GM12864 (cell line): ENCODE measurements at places on chromosomes 2 and 18.

GRCh38 chr2:240916571-240917008 lies 10.5 kb downstream of the CROCC2 start:
- no peak for DNase-seq

DNA sequence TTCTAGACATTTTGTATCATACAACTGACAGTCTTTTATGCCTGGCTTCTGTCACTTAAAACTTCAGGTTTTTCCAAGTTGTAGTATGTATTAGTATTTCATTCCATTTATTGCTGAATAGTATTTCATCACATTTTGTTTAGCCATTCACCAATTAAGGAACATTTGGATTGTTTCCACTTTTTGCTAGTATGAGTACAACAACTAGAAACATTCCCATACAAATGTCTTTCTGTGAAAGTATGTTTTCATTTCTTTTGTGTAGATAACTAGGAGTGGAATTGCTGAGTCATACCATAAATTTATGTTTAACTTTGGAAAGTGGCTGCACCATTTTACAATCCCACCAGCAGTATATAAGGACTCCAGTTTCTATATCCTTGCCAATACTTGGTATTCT lies 135.9 kb downstream of the ATAD2B start:
- no peak for DNase-seq

DNA sequence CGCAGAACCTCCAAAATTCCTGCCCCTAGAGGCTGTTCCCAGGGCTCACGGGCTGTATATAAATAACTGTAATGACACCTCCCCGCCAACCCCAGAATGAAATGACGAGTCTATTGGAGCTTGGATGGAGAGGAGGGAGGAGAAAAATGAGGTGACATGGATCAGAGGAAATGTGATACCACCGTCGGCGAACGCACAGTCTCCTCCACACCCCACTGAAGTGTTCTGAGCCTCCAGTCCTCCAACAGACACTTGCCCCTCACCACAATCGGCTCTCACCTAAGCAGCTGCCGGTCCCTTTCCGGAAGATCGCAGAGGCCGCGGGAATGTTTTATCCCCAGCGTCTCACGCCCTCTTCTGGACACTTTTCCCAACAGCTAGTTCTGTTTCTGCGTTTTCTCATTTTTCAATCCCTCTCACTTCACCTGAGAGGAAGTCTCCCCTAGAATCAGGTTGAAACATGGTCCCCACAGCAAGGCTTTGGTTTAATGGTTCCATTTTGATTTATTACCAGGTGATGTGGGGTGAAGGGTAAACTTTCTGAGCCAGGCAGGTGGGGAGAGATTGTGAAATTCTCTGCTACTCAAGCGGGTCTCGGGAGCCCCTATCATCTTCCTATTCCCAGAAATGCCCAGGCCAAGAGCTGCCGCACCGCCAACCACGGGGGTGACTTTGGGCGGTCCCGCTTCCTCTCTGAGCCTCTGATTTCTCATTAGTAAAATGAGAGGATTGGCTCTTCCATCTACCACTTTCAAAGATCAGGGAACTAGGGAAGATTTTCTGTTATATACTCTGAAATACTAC lies 9.1 kb upstream of the MYO5B start:
- DNase-seq: no peak

GRCh38 chr2:46134531-46135227 lies 162.5 kb upstream of the EPAS1 start:
- no peak for DNase-seq

DNA sequence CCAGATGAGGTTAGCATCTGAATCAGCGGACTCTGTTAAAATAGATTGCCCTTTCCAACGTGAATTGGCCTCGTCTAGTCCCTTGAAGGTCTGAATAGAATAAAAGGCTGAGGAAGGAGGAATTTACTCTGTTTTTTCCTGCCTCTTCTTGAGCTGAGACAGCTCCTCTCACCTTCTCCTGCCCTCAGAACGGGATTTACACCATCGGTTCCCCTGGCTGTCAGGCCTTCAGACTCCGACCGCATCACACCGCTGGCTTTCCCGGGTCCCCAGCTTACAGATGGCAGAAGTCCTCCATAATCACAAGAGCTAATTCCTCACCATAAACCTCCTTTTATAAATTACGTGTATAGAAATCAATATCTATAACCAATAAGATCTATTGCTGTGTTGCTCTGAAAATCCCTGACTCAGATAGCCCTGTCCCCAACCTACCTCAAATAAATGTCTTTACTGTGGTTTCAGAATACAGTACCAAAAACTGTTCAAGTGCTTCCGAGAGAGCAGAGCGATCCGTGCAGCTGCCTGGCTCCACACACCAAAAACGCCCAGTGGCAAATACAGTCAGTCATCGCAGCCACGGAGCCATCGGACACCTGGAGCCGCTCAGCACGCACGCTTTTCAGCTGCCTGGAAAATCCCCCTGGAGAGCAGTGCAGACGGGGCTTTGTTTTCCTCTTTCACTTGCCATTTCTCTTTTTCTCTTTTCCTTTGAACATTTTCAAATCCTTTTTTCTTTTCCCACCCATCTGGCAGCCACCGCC lies 196.9 kb downstream of the NRP2 start:
- no peak for DNase-seq

GRCh38 chr2:47036489-47036769 lies 118.7 kb downstream of the STPG4 start:
- DNase-seq: no peak

GRCh38 chr18:6004119-6004518 lies 108.8 kb upstream of the TMEM200C start:
- no peak for DNase-seq

- no peak for DNase-seq
Measured at GRCh38 chr2:50345701-50346591, 686.0 kb downstream of the NRXN1 start.

DNA sequence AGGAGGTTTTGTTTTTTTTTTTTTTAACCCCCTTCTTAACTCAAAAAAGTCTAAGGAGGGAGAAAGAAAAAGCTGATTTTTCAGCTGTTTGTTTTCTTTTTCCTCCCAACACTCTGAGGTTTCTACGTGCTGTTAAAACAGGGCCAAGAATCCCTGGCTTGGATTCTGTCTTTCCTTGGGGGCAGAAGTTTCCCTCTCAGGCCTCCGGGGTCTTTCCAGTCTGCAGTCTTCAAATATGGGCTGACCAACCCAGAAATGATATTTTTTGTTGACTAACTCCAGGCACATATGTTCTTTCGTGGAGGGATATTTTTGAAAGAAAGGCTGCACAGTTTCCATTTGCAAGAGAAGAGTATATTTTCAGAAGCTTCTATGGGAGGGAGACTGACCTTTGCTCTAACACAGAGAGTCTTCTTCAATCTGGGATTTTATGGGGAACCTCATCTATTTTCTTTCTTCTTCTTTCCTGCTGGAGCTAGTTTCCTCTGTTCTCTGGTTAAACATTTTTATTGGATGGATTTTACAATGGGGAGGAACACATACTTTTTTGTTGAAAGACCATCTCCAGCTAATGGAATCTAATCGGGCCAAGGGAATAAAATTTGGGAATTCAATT lies 93.3 kb upstream of the SPRED2 start:
- no peak for DNase-seq

GRCh38 chr2:54483426-54483825 lies 27.3 kb downstream of the SPTBN1 start:
- DNase-seq: no peak

DNA sequence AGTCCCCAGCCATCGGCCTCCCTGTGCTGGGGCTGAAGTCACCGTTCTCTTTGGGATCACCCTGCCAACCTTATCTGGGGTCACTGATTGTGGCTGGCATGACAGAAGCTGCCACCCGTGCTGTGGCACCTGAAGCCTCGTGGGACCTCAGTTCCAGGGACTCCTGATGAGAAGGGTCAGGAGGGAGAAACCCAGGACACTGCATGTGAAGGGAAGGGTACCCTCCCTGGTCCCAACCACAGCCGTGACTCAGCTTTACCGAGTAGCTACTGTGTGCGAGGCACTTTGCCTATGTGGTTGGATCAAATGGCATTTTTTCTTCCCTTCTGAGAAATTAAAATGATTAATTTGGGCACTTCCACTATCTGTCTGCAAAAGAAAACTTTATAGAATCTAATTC lies 64.4 kb downstream of the SP110 start:
- DNase-seq: no peak

- no peak for DNase-seq
Measured at GRCh38 chr2:222621893-222622292, 34.0 kb downstream of the FARSB start.

GRCh38 chr2:53913721-53914120 lies 54.0 kb upstream of the GPR75 start:
- no peak for DNase-seq

- DNase-seq: no peak
Measured at GRCh38 chr2:120736202-120736623, 545 bp downstream of the GLI2 start.

DNA sequence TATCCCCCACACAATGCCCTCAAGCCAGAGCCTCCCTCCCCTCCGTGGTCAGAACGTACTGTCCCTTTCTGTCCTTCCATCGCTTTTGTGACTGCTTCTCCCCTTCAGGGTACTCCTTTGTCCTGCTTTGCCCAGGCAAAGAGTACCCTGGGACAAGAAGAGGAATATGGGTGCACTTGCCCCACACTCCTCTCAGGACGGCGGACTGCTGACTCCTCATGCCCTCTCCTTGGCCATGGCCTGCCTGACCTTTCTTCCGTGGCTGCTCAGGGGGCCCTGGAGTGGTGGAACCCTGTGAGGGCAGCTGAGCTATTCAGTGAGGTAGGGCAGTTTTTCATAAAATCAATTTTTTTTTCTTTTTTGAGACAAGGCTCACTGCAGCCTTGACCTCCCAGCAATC lies 18.7 kb downstream of the C2orf74 start:
- no peak for DNase-seq

DNA sequence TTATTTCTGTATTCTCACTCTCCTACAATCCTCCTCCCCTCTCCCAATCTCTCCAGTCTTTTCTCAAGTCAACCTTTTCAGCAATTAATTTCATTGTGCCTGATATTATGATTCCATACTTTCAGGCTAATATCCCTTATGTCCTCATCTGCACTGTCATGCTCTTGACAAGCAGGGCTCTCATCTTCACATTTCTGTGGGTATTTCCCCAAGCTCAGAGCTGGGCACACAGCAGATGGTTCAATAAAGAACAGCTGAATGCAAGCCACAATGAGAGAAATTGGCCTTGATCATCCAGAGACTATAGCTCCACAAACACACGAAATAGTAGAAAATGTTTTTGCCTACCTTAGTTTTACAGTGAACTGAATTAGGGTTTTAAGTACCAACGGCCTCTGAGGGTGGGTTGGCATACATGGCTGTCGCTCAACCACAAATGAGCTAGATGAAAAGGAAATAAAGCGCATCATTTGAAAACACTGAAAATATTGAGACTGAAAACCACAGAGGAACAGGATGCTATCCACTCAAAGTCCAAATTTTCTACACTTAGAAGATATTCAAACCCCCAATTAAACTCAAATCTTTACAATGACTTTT lies 47.5 kb upstream of the STAT1 start:
- no peak for DNase-seq

GRCh38 chr18:79393635-79394533 lies 1.8 kb upstream of the NFATC1 start:
- no peak for DNase-seq

- DNase-seq: no peak
Measured at GRCh38 chr2:240613781-240614180, 11.5 kb upstream of the GPR35 start.

GRCh38 chr2:74001121-74001520 lies 16.4 kb downstream of the TET3 start:
- DNase-seq: no peak

DNA sequence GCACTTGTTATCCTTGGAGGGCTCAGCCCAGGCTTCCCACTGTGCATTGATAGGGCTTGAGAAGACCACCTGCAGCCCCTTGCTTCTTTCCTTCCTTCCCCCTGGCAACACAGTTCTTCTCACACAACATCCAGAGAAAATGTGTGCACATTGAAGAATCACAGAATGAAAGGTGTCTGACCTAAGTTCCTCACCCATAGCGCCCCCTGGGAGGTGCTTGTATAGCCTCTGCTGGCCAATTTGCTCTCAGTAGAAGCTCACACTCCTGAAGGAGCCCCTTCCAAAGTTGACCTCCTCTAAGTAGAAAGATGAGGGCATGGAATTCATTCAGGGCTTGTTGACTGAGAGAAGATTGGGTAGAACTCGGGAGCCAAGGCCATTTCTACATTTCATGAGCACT lies 758.4 kb upstream of the KLHL29 start:
- DNase-seq: no peak

DNA sequence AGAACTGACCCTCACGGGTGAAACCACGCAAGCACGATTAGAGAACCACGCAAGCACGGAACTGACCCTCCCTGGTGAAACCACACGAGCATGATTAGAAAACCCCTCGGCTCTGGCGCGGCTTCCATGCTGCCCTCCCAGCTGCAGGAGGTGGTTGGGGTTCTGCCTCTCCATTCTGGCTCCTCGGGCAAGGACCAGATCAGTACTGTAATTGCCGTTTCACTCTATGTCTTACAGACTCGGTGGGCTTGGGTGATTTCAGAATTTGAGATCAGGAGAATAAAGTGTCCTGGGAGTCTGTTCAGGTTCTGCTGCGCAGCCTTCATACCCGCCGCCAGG lies 58.3 kb upstream of the KCNG2 start:
- no peak for DNase-seq

DNA sequence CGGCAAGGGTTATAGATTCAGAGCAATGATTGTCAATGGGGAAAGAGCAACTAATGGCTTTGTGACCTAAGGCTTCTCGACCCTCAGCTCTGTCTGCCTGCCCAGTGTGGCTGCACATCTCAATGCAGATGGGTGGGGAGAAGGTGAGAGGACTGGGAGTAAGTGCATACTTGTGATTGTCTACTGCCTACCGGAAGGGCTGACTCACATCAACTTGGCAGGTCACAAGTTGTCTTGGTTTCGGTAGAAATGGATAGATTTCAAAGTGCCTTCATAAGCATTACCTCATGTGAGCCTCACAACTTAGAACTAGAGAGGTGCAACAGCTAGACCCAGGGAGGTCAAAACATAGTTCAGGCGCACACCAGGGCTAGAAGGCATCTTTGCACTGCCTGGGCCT lies 29.4 kb downstream of the STAT1 start:
- no peak for DNase-seq

DNA sequence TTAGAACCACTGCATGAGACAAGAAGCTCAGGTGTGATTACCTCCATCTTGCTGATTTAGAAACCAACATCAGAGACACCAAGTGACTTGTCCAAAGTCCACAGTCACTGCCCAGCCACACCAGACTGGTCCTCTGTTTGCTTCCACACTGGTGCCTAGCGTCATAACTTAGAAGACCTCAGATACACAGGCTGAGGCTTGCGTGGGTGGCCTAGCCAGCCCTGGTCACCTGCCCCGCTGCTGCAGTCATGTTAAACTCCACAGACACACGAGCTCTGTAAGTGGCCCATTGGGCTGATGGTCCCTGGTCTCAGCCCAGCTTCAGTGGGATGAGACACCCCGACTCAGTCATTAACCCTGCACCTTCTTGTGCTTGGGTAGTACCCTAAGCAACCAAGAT lies 47.1 kb downstream of the CNGA3 start:
- DNase-seq: no peak

- no peak for DNase-seq
Measured at GRCh38 chr18:67935638-67936037, 419.1 kb upstream of the DSEL start.
